GM13976 (cell line): ENCODE measurements at places on chromosomes 2 and 18.

GRCh38 chr2:218722419-218722818, 11.8 kb downstream of the TTLL4 start:
- no peak for DNase-seq

DNA sequence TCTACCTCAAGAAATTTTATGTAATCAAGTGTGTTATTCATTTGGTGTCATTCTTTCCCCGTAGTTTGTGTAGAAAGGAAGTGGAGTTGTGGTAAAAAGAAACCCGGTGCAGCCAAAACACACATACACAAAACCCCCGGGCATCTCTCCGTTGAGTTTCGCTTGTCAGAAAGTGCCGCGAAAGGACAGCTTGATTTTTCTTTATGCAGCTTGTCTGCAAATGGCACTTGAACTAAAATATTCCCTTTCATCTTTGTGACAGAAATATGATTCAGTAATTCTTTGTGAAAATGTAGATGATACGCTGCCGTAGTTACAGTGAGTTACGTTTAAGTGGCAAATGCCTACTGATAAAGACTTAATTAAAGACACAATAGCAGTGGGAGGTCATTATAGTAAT, 268.8 kb upstream of the SPRED2 start:
- DNase-seq = no peak

- no peak for DNase-seq
These were observed 10.3 kb upstream of the HOXD1 start for GRCh38 chr2:176178038-176178756.

GRCh38 chr2:197708331-197708730, 3.2 kb downstream of the MARS2 start:
- no peak for DNase-seq

GRCh38 chr2:109452318-109453305, 161.2 kb downstream of the SEPTIN10 start:
- no peak for DNase-seq

- DNase-seq = no peak
These were observed 174.8 kb downstream of the HDAC4 start for GRCh38 chr2:239225871-239226561.

- DNase-seq = no peak
These were observed 210.0 kb downstream of the AGAP1 start for GRCh38 chr2:235703711-235704295.

DNA sequence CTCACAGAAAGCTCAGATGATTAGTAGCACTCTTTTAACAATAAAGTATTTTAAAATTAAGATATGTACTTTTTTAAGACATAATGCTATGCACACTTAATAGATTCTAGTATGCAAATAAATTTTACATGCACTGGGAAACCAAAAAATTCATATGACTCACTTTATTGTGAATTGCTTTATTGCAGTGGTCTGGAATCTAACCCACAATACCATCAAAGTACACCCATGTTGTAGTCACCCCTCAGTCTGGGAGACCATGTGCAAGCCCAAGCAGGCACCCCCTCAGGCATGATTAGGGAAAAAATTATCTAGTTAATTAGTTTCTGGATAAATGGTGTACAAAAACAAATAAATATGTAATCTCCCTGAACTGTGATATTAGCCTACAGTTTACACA, 649.0 kb upstream of the HS6ST1 start:
- DNase-seq = no peak

DNA sequence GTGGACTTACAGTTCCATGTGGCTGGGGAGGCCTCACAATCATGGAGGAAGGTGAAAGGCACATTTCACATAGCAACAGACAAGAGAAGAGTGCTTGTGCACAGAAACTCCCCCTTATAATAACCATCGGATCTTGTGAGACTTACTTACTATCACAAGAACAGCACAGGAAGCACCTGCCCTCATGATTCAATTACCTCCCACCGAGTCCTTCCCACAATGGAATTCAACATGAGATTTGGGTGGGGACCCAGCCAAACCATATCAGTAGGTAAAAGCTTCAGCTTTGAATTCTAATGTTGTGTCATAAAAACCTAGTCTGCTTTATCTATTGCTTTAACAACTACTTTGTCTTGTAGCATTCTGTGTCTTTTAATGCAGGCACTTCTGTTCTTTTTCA, 140.4 kb upstream of the PIK3C3 start:
- DNase-seq = no peak

GRCh38 chr18:55048892-55049291, 89.6 kb upstream of the CCDC68 start:
- no peak for DNase-seq

- DNase-seq = no peak
These were observed 25.9 kb upstream of the GPR45 start for GRCh38 chr2:105215586-105216192.
